Stimulated activated CD8-positive, alpha-beta memory T cell treated with anti-CD3 and anti-CD28 coated beads, Interleukin-2, amount 100 ng/mL, for 1 hour (primary cell): ENCODE measurements at places on chromosomes 4 and X.

- no peak for DNase-seq
Observed at GRCh38 chrX:41377624-41378023, 43.7 kb downstream of the DDX3X start.

DNA sequence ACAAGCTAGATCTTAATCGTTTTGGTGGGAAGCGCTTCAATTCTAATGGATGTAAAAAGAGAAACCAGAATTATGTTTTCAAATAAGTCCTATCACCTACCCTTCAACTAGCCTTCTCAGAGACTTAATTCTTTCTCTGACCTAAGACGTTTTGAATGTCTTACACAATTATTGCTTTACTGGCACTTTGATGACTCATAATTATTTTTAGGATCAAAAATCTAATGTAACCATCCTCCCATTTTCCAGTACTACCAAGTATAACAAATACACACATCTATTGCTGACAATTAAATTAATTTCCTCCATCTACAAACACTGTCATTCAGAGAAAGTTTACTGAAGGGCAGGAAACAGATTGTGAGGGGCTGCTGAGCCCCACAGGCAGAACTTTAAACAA lies 108.6 kb downstream of the PPP3CA start:
- no peak for DNase-seq

DNA sequence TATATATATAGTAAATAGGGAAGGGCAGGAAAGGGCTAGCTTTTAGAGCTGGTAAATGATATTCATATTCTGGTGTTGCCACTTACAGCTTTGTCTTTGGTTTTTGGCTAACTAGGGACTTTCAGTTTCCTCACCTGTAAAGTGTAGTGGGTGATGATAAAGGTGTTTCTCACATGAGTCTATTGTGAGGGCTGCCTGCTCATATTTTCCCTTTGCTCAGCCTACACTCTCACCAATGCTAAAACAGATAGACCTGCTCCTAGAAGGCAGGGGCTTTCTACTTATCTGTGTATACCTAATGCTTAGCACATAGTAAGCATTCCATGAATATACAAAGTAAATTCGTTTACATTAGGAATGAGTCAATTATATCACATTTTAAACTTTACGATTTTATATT lies 137.2 kb upstream of the HS3ST1 start:
- DNase-seq, result no peak

GRCh38 chr4:132383571-132384199 lies 765.4 kb upstream of the PCDH10 start:
- DNase-seq, result no peak

- DNase-seq, result no peak
Observed at GRCh38 chrX:102808336-102808735, 87.8 kb downstream of the GPRASP3 start.

GRCh38 chrX:130224810-130225209 lies 43.9 kb downstream of the ZNF280C start:
- DNase-seq, result no peak

DNA sequence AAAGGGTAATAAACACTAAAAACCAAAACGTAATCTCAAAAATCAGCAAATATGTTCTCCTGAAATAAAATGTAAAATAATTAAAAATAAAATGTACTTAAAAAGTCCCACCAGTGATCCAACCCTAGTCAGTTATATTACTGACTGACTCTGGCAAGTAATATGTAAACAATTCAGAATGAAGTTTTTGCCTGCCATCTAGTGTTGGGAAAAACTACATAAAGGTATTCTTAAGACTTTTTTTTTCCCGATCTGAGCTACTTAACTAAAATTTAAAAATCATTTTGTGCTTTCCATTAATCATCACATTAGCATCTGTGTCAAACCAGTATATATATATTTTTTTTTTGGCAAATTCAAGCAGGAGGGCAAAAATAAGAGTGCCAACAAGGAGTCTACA lies 24.0 kb downstream of the RCHY1 start:
- DNase-seq, result no peak

- DNase-seq, result no peak
Observed at GRCh38 chr4:74282926-74283325, 25.3 kb upstream of the EPGN start.

GRCh38 chr4:16116019-16116418 lies 32.2 kb upstream of the PROM1 start:
- DNase-seq, result no peak

GRCh38 chr4:107665001-107665400 lies 55.0 kb downstream of the PAPSS1 start:
- no peak for DNase-seq

GRCh38 chrX:111100191-111100590 lies 4.2 kb downstream of the PAK3 start:
- no peak for DNase-seq

DNA sequence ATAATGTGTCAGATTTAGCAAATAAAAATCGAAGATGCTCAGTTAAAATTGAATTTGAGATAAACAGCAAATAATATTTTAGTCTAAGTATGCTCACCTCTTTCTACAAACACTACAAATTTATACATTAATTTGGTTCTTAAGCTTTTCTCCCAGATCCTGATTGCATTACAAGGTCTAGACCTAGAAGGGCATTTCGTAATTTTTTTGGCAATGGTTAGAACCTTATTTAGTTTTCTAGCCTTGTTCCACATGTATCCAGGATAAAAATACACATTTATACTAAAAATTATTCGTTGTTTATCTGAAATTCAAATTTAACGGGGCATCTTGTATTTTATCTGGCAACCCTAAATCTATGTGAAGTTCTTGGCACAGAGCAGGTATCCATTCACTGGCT lies 2.5 kb upstream of the CDKL5 start:
- no peak for DNase-seq

- no peak for DNase-seq
Observed at GRCh38 chr4:7335344-7336066, 99.2 kb downstream of the PSAPL1 start.

DNA sequence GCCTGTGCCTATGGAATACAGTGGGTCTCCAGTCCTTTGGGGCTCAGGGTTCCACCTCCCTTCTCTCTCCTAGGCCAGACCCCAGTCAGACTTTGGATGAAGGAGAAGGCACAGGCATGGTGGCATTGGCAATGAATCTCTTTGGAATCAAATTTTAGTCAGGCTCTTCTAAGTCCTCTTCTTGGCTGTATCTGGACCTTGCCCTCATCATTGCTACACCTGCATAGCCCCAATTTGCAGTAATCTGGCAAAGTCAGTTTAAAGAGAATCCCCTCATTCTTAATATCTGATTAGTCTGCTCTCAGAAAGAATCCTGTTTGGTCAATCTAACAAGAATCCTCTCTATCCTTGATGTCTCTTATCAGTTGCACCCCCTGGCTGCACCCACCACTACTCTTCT lies 77.6 kb downstream of the SLC16A2 start:
- DNase-seq, result no peak

DNA sequence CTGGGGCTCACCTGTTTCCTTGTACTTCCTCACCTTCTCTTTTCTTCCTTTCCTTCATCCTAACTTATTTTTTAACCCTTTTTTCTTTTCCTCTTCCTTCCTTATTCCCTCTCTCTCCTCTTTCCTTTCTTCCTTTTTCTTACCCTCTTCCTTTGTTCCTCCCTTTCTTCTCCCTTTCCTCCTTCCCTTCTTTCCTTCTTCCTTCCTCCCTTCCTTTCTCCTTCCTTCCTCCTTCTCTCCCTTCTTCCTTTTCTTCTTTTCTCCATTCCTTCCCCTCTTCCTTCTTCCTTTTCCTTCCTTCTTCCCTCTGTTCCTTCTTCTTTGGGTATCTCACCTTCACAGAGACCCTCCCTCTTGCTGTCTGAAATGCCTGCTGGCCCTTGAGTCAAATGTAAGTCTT lies 22.1 kb upstream of the CBR4 start:
- no peak for DNase-seq

GRCh38 chr4:127917151-127917550 lies 36.5 kb downstream of the PLK4 start:
- DNase-seq, result no peak

DNA sequence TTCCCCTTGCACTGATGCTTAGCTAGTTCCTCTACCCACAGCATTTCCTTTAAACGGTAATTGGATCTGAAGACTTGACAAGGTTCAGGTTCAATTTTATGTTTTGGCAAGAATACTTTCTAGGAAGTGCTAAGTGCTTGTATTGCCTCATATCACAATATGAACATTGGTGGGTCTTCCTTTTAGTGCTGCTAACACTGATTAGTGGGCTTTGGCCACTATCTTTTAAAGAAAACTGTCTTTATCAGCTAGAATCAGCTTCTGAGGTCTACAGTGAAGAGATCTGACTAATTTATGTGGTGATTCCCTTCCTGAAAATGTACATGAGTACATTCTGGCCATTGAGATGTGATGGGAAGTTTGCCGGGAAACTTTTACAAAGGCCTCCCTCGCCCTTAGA lies 316.7 kb upstream of the KLF3 start:
- DNase-seq, result no peak

GRCh38 chr4:115054836-115055235 lies 58.6 kb downstream of the NDST4 start:
- no peak for DNase-seq

- no peak for DNase-seq
Observed at GRCh38 chr4:126778348-126778747, 854.4 kb upstream of the INTU start.

DNA sequence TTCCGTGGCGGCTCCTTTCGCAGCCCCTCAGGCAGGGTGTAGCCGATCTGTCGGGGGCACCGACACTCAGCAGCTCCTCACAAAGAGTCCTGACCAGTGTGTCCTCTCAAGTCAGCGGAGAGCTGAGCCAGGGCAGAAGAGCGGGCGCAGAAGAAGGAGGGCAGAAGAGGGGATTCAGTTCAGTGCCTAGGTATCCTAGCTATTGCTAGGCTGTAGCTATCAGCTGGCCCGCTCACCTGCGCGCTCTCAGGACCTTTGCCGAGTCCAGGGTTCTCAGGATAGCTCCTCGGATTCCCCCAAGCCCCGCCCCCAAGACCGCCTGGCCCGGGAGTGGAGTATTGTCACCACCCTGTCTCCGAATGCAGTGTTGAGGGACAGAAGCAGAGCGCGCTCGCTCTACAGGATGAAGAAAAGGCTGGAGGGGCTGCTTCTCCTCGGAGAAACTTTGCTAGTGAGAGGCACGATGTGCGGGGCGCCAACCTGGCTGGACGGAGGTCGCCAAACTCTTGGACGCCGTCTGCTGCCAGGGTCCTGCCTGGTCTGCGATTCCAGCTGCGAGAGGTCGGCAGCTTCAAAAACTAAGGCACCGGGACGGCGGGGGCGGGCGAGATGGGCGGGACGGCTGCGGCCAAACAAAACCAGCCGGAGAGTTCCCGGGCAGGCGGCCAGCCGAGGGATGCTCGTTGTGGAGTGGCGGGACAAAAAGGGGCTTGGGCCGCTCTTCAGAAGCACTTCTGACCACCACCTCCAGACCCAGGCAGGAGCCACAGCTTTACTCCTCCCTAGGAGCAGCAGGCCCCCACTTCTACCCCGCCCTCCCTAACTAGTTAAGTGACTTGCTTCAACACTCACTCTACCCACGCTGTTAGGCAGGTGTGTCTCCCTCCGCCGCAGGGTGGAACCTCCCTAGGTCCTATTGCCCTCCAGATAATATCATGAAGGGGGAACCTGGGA lies at the start of gene XKRX:
XKRX (minus strand) TSS at position 258 of the 954 bp plus-strand sequence. CDS start 613 bp downstream, outside the sequence.
- no peak for DNase-seq

- no peak for DNase-seq
Observed at GRCh38 chrX:12210196-12210815, 72.0 kb downstream of the FRMPD4 start.

- no peak for DNase-seq
Observed at GRCh38 chr4:127783955-127784770, 2.0 kb downstream of the HSPA4L start.

- DNase-seq, result no peak
Observed at GRCh38 chr4:154010371-154010770, 221.5 kb upstream of the SFRP2 start.

DNA sequence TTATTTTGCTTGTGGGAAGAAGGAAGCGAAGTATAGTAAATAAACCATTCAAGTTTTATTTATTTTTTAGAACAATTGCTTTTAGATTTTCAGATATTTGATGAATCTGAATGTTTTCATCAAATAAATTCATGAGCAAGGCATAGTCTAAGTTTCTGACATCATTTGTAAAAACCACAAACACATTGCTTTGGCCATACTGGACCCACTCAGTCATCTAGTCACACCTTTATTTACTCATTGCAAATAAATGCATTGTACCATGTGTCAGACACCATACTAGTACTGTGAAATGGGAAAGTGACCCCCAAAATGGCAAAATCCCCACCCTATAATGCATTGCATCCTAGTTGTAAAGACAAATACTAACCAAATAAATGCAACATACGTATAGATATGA lies 449.1 kb upstream of the SMIM31 start:
- no peak for DNase-seq

DNA sequence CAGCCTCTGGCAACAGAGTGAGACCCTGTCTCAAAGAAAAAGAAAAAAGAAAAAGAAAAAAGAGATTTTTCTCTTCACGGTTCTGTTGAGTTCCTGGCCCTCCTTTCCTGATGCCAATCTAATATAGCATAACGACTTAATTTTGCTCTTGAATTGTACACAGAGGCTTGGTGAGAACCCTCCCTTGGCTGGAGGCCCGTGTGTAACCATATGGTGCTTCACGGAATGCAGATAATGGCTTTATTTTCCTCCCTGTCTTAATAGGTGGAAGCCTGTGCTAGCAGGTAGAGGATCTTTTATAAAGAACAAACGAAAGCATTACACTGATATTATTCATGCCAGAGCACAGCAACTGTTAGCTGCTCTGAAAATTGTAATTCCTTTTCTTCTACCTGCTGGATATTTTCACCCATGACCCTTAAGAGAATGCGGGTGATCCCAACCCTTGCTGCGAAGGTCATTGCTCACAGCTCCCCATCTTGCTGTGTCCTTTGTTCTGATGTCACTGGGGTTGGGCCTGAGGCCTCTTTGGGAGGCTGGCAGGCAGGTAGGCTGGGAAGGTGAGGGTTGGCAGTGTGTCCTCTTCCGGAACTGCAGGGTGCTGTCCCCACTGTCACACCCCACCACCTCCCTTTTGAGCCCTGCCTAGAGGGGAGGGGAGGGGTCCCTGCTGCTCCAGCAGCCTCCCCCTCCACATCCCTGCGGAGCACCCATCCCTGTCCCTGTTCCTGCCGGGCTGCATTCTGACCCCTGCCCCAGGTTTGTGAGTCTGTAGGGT lies 83.8 kb upstream of the STOX2 start:
- no peak for DNase-seq

GRCh38 chr4:8506373-8507195 lies 66.0 kb downstream of the TRMT44 start:
- DNase-seq, result no peak

- no peak for DNase-seq
Observed at GRCh38 chrX:110397904-110398303, 39.3 kb downstream of the RTL9 start.

DNA sequence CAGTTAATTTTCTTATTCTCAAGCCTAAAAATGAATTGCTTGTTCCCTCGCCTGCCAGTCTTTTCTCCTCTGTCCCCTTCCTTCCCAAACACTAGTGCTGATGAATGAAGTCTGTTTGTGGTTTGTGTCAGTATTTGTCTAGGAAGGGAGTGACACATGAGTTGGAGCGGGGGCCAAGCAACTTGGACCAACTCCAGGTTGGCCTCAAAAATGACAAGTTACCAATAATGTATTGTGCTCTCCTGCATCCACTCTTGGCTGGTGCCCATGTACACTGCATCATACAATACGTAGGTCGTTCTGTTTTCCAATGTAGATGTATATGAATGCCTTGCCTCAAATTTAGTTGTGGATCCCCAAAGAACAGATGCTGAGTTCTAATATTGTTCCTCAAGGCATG lies 223.0 kb upstream of the GPC4 start:
- DNase-seq, result no peak
